ENCODE measurements at places on chromosomes 3 and 15.
A peak's percentile ranks its signal among the peaks of the same experiment; 100 is the strongest.

GRCh38 chr15:33068007-33068481 lies 126.5 kb downstream of the FMN1 start:
- DNase-seq: no peak

- DNase-seq: no peak
Measured at GRCh38 chr3:26105261-26105660, 315.4 kb downstream of the OXSM start.

DNA sequence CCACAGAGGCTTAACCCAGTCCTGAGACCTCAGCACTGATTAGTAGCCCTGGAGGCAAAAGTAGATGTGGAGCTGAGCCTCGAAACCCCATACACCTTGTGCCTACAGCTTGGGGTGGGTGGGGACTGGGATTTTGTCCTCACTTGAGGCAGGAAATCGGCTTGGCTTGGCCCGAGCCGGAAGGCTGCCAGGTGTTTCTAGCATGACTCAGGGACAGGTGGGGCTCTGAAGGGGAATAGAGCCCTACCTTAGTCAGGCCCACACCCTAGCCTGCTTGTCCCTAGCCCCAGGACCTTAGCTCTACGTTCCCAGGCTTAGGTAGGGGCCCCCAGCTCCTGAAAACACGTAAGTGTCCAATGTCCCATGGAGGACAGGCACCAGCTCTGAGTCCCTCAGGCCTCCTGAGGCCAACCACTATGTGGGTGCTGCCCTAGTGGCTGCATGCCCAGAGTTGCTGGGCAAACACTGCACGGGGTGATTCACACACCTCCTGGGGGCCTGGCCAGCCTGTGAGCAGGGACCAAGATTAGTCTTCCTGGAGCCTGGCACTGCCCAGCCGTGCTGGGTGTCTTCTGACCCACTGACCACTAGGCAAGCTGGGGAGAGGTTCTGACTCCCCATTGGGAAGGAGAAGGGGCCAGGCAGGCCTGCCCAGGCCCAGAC lies 3.1 kb downstream of the MST1R start:
- peak; percentile 14 for DNase-seq

DNA sequence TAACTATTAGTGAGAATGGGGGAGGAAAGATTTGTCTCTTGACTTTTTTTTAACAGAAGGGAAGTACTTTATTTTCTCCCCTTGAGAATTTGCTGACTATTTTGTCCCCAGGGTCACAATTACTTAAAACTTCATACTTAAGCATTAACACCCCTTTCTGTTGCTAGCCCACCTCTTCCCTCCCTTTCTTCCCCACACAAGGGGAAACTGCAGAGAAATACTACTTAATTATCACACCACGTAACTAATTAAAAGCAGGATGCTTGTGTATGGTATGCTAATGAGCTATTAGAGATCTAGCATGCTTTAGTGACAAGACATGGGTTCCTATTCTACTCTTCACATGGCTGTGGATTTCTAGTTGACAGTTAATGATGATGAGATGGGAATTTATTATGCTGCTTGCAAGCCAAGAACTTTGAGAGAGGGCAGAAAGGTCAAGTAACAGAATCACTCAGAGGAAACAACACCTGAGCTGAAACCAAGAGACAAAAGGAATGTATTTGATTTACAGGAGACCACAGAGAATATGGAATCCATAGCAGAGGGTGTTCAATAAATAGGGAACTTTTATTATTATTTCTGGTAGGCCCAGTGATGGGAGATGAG lies 179.2 kb downstream of the LSAMP start:
- DNase-seq: no peak

- no peak for DNase-seq
Measured at GRCh38 chr3:81876826-81877225, 115.4 kb upstream of the GBE1 start.

All from iris pigment epithelial cell (primary cell).